ENCODE measurements at places on chromosomes 5 and 9.
A peak's percentile ranks its signal among the peaks of the same experiment; 100 is the strongest.

GRCh38 chr9:129022037-129022436, 6.1 kb downstream of the SH3GLB2 start:
- no peak for DNase-seq

DNA sequence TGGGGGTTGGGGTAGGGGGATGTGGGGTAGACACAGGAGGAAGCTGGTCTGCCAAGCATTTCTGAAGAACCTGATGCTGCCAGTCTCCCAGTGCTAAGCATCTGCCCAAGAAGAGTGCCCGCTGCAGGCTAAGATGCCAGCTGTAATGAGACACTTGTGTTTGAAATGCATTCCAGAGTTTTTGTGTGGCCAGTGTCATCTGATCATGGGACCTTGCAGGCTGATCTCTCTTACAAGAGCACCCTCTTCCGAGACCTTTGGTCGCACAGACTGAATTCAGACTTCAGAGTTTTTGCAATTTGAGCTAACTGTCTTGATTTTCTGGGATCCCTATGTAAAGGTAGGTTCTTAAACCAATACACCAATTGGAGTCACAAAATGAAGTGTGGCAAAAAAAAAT, 58.1 kb downstream of the DENND1A start:
- no peak for DNase-seq

GRCh38 chr5:89028595-89029285, 145.8 kb upstream of the MEF2C start:
- DNase-seq: no peak

DNA sequence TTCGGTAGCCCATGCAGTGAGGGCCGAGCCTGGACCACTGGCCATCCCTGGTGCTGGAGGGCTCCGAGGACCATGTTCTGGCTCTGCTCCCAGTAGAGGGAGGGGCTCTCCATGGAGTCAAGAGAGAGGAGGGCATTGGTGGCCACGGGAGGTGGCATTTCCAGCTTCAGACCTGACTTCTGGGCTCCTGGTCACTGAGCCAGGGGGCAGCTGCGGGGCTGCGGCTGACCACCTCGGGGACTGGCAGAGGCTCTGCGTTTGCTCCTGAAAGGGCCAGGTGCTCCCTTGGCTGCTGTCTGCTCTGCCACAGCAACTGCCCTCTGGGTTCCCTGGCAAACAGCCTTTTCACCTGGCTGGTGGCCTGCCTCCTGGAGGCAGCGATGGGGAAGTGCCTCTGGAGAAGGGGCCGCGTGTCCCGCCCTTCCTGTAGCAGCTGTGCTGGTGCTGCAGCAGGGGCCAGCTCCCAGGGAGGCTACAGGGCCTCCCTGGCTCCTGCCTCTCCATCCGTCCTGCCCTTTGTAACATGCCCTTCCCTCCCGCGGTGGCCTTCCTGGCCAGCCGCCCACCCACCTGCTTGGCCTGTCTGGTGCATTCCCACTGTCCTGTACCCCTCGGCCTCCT, 144.6 kb downstream of the CACNA1B start:
- peak; percentile 24 for DNase-seq

GRCh38 chr5:109865637-109866036, 175.9 kb downstream of the MAN2A1 start:
- DNase-seq: no peak

- no peak for DNase-seq
Measured at GRCh38 chr5:173735184-173735583, 118.7 kb upstream of the BOD1 start.

- DNase-seq: no peak
Measured at GRCh38 chr5:9512457-9512856, 33.4 kb downstream of the SEMA5A start.

Measured in Calu3 (cell line).